ENCODE measurements at places on chromosomes 2 and 18.
A peak's percentile ranks its signal among the peaks of the same experiment; 100 is the strongest.

GRCh38 chr2:42421601-42422239 is 60.7 kb upstream of the COX7A2L start:
- DNase-seq, result no peak

GRCh38 chr2:219484343-219485200 is 14.1 kb upstream of the GMPPA start:
- no peak for DNase-seq

DNA sequence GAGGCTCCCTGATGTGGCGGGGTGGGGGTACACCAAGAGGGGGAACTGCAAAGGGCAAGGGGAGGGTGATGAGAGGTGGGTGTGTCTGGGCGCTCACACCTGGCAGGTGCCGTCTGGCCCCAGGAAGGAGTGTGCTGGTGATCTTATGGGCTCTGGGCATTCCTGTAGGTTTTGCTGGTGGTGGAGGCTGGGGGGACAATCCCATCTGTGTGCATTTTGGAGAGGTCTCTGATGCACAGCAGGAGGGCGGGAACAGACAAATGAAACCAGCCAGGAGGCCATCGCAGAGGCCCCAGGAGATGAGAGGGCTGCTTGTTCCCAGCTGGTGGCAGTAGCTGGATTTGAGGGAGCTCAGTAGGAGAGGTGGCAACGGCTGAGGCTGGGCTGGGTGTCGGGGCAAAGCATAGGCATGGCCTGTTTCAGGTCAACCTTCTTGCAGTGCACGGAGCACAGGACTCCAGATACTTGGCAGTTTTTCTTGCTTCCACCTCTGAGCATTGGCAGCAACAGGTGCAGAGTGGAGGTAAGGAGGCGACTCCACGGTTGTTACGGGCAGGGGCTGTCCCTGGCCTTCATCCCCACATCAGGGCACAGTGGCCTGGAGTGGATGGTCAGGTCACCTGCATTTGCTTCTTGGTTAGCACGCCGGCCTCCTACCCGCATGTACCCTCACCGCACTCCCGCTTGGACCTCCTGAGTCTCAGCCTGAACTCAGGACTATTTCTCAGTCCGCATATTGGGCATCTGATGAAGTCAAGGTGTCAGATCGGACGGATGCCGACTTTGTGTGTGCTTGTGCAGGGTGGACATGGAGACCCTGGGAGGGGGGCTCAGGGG is 194.2 kb upstream of the HDAC4 start:
- DNase-seq, result peak; percentile 0

GRCh38 chr2:150141226-150142001 is 346.1 kb downstream of the RND3 start:
- DNase-seq, result no peak

DNA sequence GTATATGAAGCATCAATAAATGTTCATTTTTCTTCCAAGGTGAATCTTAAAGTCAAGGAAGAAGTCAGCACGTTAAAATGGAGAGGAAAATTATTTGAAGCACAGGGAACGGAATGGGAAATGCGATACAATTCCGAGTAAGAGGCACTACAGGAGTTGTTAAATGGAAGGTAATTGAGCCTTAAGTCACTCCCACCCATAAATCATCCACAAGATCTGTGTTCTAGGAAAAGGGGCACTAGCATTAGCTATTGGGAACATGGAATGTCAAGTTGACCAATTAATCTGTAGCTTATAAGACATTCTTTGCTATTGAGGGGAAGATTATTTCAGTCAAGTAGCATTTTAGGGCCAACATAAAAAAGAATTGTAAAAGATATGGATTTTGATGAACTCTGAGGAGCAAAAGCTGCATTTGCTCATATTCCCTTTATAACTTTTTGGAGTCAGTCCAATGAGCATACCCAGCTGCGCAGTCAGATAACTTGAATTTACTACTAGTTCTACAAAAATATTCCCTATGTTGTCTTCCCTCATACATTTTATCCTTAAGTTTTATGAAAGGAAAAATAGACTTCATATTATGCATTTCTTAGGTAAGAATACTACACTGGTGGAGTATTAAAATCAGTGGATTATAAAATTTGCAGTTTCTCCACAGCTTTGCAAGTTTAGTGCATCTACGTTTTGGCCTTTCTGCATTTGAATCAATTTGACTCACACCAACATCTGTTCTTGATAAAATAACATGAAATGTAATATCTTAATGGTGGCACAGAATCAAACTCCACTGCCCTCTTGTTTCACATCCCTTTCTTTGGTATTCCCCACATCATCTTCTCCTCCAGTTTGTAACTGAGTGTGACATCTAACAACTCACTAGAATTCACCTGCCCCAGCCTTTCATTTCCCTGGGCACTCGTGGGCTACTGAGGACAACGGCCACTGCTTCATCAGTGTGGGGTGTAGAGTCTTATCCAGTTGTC is 95.6 kb downstream of the SP3 start:
- DNase-seq, result no peak

DNA sequence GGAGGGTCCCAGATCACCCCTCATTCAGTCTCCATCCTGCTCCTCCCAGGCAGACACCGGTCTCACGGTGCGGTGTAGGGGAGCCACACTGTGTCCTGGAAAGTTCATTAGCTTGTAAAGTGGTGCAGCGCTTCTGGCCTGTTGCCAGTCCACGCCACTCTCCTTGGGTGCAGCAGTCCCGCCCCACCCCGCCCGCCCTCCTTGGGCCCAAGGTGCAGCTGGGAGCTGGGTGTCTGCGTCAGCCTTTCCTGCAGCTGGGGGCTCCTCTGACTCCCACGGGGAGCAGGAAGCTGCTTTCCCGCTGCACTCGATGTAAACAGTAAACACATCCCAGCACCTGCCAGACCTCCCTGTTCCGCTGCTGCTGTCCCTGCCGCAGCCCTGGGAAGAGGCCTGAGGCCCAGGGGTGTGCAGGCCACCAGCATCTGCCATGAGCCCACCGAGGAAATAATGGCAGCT is 53.8 kb upstream of the ASB18 start:
- DNase-seq, result no peak

DNA sequence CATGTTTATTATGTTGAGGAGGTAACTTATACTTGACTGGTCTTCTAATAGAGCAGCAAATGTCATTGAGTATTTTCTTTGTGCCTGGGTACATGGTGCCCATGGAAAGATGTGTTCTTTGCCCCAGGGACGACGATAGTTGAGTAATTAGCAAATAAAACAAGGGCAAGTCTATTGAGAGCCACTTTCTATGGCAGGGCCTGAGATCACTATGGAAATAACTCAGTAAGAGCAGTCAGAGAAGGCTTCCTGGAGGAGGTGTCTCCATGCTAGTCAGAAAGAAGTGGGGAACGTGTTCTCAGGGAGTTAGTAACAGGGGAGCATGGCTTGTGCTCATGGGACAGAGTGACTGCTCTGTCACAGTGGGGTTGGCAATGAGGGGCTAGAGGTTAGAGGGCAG is 28.6 kb downstream of the CTIF start:
- DNase-seq, result no peak

DNA sequence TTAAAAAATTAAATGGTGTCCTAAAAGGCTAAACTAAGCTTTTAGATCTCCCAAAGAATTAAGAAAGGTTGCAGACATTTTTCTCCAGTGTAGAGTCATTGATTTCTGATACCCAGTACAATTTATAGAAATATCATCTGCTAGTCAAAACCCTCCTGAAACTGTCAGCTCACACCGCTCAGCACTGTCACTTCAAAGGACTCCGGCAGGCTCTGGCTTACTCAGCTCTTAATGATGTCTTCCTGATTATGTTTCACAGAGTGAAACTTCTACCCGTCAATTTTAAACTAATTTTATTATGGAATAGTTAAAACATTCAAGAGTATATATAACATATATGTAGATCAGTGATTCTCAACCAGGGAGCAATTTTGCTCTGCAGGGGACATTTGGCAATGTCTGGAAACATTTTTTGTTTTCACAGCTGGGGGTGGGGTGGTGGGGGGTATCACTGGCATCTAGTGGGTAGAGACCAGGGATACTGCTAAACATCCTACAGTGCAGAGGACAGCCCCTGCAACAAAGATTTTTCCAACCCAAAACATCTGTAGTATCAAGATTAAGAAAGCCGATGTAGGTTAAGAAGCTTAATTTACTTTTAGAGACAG is 31.6 kb downstream of the CDK15 start:
- DNase-seq, result no peak

DNA sequence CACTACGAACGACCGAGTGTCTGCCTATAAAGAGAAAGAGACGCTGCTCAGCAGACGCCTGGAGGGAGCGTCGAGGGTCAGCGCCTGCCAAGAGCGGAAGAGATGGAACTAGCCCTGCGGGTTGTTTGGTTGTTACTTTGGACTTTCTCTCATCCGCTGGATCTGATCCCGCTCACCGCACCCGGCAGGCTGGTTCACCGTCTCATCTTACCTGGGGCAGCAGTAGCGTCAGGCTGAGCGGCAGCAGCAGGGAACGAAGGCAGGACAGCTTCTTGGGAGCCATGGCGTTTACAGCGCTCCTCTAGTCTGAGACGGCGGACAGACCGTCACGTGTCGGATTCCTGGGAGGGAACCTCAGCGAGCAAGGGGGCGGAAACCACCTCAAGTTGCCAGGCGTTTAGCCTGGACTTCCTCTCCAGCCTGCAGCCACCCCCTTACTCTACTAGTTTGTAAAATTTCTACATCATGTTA is 1.9 kb downstream of the GLB1L start:
- no peak for DNase-seq

GRCh38 chr2:86831537-86831936 is 30.1 kb downstream of the CD8B start:
- DNase-seq, result no peak

GRCh38 chr2:224927011-224927410 is 115.3 kb downstream of the DOCK10 start:
- DNase-seq, result no peak

DNA sequence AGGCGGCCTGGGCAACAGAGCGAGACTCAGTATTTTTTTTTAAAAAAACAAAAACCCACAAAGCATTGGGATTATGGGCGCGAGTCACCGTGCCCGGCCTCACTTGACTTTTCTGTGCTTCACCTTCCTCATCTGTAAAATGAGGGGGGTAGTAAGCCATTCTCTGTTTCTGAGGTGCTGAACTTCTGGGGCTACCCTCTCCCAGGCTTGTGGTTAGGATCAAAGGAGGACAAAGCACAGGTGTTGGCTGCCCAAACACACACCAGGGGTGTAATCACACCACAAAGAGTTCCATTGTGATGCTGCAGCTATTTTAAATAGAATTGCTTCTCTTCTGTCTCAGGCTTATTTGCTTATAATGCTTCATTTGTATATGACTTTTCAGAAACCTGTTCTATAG is 35.8 kb upstream of the INHBB start:
- no peak for DNase-seq

- DNase-seq, result no peak
Observed at GRCh38 chr2:157871415-157871814, 4.7 kb downstream of the ACVR1 start.

DNA sequence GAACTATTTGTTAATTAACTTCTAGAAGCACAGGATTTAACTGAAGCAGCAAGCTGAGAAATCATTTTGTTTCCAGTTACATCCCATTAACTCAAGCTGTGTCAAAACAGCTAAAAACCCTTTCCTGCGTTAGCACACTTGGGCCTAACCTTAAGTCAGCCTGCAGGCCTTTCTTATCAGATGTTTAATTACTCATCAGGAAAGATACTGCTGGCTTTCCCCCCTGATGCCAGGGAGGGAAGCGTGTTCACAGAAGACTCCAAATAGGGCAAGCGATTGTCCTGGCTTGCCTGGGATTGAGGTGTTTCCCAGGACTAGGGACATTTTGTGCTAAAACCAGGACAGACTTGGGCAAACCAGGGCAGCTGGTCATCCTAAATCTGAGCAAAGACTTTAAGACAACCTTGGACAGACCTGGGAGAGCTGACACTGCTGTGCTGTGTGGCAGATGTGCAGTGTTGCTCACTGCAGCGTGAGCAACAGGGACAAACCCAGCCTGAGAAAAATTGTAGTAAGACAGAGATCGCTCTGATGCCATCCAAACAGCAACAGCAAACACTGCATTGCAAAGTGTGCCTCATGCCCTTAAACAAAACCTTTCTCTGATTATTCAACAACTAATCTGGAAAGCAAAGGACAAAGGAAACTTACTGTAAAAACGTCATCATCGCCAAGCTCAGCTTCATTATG is 100.9 kb downstream of the SPRED2 start:
- no peak for DNase-seq

DNA sequence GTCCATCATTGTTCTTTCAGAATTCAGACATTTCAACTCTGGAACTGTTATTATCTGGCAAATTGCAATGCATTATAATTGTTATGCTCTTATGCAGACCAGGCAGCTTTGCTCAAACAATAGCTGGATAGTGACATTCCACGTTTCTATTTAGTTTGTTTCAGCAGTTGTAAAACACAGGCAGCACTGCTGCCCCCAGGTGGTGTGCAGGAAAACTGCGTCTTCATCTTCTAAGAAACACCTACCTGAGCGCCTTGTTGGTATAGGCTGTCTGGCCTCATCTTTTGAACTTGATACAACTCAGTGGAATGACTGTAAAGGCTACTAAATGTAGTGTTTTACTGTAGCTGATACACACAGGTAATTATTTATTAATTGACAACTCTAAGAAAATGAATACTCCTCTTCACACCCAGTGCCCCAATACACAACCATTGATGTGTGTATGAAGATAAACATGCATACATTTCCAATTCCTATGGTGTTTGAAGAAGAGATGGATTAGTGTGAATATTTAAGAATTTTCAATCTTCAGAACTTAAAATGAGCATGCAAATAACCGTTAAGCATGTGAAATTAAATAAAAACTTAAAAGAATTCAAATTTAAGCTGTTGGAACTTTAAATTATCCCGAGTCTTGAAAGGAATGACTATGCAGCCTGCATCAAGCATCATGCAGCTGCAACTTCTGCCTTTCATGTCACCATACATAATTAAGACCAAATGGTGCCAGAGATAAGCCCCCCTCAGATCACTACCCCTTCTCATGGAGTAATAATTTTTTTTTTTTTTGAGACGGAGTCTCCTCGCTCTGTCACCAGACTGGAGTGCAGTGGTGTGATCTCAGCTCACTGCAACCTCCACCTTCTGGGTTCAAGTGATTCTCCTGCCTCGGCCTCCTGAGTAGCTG is 85.6 kb downstream of the CD8B2 start:
- no peak for DNase-seq

GRCh38 chr2:108965540-108966289 is 23.3 kb downstream of the EDAR start:
- DNase-seq, result peak; percentile 35

DNA sequence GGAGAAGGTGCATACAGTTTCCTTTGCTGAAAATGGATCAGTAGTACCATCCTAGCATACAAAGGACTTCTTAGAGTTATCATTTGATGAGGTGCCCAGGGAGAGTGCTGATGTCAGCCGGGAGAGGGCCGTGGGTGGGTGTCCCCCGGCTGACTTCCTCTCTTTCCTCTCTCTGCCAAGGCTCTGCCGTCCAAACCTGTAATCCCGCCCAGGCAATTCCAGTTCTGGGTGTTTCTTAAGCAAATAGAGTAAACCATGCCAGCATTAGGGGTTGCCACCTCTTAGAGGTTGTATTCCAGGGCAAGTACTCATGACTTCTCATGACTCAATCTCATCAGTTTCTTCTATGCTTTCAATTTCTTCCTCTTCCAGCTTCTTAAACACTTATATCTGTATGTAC is 117.2 kb downstream of the GATA6 start:
- no peak for DNase-seq

- no peak for DNase-seq
Observed at GRCh38 chr2:70854411-70854810, 18.8 kb upstream of the CD207 start.

All from T-cell (primary cell).